LNCaP clone FGC (cell line): ENCODE measurements at places on chromosomes 5 and 9.

GRCh38 chr9:88372103-88372654 lies 16.1 kb upstream of the SPIN1 start:
- no peak for DNase-seq

GRCh38 chr9:114777821-114778609 lies 27.8 kb downstream of the TNFSF15 start:
- no peak for DNase-seq

GRCh38 chr9:94675008-94675881 lies 35.9 kb upstream of the FBP1 start:
- no peak for DNase-seq

DNA sequence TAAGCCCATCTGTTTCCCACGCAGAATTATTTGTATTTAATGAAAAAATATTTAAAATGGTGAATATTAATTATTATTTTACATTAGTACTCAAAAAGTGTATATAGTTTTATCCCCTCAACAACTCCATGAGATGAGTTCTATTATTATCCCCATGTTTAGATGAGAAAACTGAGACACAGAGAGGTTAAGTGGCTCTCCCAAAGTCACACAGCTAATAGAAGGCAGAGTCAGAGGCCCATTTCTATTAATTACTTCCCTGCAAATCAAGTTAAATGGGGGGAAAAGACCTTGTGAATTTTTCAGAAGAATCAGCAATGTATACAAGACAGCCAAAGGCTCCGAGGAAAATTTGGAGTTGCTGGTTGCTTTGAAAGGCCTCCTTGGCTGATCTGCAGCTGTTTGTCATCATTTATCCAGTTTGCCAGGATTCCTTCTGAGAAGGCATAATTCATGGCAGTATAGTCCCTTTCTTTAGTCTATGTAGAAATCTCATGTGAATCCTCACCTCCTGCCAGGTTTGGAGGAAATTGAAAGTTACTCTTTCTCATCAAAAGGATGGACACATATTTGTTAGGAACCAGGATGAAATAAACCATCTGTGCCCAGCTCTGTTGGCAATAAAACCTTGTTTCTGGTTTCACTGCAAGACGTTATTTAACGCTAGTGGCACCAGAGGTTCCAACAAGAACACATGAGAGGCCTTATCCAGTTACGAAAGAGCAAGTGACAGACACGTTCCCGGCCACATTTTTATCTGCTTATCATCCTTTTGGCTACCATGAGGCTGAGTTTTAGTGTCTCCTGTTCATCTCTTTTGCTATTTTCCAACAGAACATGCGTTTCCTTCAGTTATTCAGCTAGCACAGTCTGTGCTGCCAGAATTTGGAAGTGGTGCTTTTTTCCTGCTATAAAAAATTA lies 621 bp downstream of the FYB1 start:
- DNase-seq = no peak

- DNase-seq = no peak
Observed at GRCh38 chr9:125521462-125522327, 185.3 kb downstream of the MAPKAP1 start.

- no peak for DNase-seq
Observed at GRCh38 chr5:126988021-126988569, 42.3 kb downstream of the MARCHF3 start.

GRCh38 chr9:129757045-129757444 lies 4.2 kb upstream of the PTGES start:
- DNase-seq = no peak

DNA sequence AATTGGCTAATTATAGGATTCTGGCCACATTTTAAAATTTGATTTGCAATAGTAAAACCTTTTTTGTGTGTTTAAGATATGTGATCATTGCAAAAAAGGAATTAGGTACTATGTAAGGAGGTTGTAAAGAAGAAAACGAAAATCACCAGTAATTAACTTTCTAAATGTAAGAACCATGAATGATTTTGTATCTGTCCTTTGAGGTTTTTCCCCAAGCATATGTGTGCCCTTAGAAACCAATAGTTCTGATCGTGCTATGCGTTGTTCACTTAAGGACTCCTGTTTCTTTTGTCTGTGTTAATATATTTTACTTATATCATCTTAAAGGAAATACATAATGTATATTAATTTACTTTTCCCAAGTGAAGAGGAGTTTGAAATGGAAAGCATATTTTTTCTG lies 410.2 kb downstream of the PSAT1 start:
- DNase-seq = no peak

- DNase-seq = no peak
Observed at GRCh38 chr5:94442991-94443390, 175.4 kb downstream of the KIAA0825 start.

DNA sequence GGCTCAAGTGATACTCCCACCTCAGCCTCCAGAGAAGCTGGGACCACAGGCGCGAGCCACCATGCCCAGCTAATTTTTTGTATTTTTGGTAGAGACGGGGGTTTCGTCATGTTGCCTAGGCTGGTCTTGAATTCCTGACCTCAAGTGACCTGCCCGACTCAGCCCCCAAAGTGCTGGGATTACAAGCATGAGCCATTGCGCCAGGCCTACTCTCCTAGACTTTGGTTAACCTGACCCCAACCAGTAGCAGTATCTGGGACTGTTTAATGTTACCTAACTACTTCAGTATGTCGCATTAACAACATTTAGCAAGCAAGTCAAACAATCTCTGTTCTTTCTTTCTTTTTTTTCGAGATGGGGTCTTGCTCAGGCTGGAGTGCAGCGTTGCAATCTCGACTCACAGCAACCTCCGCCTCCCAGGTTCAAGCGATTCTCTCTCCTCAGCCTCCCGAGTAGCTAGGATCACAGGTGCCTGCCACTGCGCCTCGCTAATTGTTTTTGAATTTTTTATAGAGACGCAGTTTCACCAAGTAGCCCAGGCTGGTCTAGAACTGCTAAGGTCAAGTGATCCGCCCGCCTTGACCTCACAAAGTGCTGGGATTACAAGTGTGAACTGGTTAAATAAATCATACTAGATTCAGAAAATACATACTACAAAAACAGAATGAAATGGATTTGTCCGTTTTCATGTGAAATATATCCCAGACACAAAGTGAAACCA lies 2.0 kb downstream of the AK3 start:
- no peak for DNase-seq

GRCh38 chr9:136506425-136506824 lies 23.6 kb upstream of the SEC16A start:
- DNase-seq = no peak

DNA sequence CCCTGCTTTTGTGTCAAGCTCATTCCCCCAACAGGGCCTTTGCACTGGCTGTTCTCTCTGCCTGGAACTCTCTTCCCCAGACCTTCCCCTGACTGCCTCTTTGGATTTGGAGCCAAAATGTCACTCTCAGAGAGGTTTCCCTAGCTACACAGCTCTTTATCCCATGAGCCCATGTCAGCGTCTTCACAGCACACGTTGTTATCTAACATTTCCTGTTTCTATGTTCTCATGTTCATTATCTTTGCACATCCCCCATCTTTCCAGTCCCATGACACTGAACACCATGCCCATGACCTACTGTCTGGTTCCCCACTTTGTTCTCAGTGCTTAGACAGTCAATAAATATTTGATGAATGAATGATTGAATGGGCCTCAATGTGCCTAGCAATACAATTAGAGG lies 26.3 kb upstream of the ARSI start:
- no peak for DNase-seq

DNA sequence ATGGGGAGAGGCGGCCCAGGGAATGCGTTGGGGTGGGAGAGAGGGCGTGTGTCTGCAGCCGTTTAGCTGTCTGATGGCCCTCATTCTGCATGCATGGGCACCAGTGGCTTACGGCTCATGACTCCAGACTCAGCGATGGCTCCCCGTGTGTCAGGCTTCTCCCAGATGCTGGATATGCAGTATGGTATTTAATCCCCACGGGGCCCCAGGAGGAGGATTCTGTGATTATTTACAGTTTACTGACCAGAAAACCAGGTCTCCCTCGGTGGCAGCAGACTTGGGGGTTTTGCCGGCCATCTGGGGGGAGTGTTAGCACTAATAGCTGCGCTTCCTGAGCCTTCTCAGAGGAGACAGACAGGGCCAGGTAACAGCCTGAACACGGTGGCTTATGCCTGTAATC lies 4.3 kb downstream of the PRDM12 start:
- no peak for DNase-seq

DNA sequence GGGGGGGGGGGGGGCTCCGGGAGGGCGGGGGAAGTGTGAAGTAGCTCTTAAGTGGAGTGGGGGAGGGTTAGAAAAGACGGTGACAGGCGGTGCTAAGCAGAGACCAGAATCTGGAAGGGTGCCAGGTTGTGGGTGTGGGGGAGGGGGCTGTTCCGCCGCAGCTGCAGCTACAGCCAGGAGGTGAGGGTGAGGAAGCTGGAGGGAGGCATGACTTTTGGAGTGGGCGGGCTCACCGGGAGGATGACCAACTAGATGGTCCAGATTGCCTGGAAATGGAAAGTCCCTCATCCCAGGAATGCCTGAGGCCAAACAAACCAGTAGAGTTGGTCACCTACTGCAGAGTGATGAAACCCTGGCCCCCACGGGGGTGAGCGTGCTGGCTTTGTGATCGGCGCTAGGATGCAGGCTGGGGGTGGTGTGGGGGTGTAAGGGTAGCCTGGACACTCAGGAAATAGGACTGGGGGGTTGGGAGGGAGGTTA lies 158.1 kb upstream of the SHB start:
- peak; percentile 33 for DNase-seq

DNA sequence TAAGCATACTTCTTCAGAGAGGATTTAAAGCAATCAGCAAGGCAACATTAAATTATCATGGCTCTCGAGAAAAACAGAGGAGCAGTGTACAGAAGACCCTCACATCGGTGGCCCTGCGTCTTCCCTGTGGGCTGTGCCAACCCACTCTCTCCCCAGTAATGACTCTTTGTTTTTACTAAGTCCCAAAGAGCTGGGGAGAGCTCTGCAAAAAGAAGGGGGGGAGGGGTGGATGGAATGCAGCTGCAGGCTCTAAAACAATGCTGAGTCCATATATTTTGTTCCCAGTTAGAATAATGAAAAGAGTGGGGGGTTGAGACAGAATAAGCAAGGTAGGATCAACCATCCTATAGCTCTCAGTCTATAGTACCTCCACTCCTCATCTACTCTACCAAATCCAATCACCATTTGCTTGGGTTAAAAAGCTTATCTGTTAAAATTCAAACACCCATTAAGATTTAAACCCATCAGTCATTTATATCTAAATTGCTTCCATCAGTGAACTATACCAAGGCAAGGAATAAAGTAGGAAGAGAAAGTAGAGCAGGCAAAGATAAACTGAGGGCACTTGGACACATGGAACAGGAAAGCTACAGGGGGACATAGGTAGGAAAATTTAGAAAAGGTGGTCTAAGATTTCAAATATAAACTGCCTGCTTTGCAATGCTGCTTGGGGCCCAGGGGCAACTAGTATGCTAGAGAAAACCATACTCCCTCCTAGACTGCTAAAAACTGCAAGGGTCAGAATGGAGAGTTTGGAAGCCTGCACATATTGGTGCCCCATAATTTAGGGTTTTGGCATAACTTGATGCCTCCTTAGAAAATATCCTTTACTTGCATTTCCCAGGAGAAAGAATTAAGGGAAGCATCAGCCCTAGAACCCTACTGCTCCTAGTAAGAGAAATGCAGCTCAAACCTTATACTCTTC lies 20.6 kb downstream of the ELL2 start:
- no peak for DNase-seq

DNA sequence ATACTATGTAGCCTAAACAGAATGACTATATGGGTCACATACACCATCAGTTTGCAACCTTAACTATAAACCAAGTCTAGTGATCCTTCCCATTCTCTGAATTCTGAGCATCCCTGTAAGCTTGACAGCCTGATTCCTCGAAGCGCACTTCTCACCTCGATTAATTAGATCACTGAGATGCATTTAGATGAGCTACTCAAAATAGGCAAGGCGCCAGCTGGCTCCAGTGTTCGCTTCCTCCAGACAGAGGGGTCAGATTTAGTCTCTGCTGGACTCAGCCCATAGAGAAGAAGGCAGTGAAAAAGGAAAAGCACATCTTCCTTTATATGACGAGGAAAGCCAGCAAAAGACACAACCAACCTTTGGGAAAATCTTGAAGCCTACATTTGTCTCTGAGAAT lies 371.5 kb downstream of the MLLT3 start:
- DNase-seq = no peak

DNA sequence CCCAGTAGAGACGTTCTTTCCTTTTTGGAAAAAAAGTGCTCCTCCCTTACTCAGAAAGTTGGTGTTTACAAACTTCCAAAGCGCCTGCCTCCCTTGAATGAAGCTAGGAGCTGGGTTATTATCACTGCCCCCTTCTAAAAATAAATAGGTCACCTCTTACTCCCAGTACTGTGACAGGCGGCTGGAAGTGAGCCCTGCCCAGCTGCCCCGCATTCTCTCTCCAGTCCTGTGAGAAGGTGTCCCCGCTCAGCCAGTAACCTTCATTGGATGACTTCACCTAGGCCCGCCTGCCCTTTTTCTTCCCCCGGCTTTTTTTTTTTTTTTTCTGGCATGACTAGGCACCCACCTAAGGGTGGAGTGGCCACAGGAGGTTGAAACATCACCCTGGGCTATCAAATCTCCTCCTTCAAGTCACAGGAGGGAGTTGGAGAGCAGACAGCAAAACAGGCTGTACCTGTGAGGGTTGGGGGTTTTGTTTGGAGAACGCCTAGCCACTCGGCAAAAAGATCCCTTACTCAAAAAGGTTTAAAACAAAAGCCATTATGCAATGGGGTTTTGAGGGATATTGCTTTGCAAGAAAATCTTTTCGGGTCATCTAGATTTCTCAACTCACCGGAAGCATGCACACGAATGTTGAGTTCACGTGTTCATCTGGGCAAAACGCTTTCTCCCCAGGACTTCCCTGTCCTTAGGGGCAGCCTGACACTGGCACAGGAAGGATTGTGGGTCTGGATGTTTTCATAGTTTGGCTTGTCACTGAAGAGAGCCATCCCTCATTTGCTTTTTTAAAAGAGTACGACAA lies 43.3 kb upstream of the ZNF622 start:
- DNase-seq = no peak

DNA sequence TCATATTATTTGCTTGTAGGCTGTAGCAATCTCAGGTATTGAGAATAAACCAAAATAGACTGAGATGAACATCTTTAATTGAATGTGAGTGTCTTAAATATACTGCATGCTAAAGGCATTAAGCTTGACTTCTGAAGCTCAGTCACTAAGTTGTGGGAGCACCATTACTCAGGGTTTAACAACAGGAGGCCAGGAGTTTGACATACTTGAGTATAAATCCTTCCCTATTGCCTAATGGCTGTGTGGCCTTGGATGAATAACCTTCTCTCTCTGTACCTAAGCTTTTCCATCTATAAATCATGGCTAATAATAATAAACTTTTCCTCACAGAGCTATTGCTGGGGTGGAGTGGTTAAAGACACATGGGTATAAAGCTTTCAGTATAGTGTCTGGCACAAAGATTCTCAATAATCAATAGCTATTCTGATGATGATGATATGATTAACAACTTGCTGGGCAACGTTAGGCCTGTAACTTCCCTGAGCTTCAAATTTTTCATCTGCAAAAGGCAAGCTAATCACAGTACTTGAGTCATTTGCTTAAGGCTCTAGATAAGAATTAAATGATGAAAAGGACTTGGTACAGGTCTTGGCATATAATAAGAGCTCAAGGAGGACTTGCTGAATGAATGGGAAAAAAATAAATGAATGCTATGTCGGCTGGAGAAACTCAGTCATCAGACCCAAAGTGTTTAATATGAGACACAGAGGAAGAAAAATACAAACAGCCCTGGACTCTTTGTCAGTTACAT lies 174.0 kb upstream of the IL12B start:
- DNase-seq = no peak

GRCh38 chr5:128212191-128212806 lies 128.7 kb downstream of the SLC12A2 start:
- no peak for DNase-seq
